ENCODE measurements at places on chromosomes 11 and 22.
A peak's percentile ranks its signal among the peaks of the same experiment; 100 is the strongest.

DNA sequence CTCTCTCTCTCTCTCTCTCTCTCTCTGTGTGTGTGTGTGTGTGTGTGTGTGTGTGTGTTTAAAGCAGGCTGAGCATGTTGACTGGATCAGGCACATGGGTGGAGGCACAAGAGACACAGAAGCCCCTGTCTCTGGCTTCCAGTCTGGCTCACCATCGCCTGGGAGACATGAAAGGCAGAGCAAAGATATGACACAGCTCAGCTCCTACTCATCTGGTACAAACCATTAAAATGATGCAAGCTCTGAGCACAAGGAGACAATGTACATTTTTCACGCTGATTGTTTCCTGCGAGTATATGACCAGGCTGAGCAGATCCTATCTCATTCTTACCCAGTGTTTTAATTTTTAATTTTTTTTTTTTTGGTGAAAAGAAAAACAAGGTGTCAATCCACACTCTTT is 9.5 kb downstream of the SLC6A5 start:
- no peak for DNase-seq

DNA sequence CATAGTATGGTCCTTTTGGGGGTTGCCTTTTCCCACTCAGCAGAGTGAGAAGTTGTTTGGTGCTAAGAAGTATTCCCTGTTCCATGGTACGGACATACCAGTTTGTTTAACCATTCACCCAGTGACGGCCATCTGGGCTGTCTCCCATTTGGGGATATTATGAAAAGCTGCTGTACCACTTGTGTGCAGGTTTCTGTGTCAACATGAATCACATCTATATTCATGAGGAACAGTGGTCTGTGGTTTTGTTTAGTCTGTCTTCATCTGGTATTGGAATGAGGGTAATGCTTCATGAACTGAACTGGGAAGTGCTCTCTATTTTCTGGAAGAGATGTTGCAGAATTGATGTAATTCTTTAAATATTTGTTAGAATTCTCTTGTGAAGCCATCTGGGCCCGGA is 89.5 kb downstream of the TRMU start:
- DNase-seq, result peak; percentile 3

DNA sequence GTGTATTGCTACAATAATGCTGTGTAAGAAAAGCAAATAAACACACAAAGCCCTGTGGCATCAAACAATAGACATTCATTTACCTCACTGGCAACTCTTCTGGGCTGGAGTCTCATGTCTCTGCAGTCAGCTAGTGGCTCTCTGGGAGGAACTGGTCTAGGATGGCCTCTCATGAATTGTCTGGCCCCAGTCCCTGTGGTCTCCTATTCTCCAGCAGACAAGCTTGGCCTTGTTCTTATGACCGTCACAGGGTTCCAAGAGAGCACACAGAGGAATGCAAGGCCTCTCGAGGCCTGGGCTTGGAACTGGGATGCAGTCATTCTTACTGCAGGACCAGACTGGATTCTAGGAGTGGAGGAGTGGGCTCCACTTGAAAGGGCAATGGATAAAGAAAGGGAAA is 141.2 kb upstream of the NTM start:
- no peak for DNase-seq

DNA sequence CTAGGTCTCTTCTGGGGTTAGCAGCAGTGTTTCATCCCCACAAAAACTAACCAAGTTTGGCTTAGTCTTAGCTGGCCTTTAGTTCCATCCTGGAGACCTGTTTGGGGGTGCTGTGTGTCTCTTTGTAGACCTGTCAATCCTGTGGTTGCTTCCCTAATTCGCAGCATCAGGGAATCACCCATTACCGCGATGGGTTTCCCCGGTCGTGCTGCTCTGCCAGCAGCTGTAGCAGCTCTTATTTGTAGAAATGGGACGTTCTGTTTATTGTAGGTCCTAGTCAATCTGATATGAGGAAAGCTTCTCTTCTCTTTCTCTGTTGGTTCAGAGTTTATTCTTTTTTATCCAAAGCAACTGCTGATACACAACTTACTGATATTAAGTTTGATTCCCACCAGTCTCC is 91.6 kb downstream of the CECR2 start:
- no peak for DNase-seq

- peak; percentile 68 for DNase-seq
These were observed 667 bp downstream of the CD81 start for GRCh38 chr11:2377511-2378443.

- DNase-seq, result no peak
These were observed 7.8 kb upstream of the AP1B1 start for GRCh38 chr22:29396126-29396525.

DNA sequence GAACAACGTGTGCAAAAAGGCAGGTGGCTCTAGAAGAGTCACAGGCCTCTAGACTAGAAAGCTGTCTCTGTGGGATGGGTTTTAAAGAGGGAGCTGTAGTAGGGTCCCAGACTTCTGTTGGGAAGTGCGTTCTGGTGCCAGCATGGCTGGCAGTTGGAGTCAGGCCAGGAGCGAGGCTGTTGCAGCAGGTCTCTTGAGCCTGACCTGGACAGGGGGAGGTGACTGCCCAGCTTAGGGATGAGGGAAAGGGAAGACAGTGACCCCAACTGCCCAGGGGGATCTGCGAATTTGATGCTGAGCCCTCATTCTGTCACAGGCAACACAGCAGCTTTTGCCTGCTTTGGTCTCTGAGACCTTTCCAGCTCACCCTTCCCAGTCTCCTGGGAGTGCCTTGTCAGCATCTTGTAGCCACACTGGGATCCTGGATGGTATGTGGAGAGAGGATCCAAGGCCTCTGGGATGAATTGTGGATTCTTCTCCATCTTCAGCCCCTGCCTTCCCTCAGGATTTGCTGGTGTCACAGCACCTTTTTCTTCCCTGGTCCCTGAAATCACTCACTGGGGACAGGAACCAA is 3.4 kb downstream of the TSKU start:
- no peak for DNase-seq

- DNase-seq, result peak; percentile 88
These were observed 4.6 kb downstream of the C11orf96 start for GRCh38 chr11:43947003-43947500.

- no peak for DNase-seq
These were observed 18.5 kb upstream of the QSER1 start for GRCh38 chr11:32874132-32874531.

DNA sequence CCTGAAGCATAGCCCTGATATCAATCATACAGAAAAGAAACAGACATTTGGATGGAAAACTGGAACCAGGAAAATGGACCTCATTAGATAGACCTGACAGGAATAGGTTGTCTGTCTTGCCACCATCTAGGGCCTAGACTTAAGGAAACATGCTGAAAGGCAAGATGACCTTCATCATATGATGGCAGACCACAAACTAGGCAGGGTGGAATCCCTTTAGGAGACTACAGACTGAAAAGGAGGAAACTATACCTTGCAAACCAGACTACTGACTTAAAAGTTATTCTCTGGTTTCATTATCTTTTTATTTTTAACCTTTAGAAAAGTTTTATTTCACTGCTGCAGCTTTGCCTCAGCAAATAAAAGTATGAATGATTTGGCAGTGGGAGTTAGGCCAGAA is 20.3 kb downstream of the SBF2 start:
- DNase-seq, result no peak

GRCh38 chr11:60912851-60913528 is 968 bp upstream of the TMEM109 start:
- no peak for DNase-seq

DNA sequence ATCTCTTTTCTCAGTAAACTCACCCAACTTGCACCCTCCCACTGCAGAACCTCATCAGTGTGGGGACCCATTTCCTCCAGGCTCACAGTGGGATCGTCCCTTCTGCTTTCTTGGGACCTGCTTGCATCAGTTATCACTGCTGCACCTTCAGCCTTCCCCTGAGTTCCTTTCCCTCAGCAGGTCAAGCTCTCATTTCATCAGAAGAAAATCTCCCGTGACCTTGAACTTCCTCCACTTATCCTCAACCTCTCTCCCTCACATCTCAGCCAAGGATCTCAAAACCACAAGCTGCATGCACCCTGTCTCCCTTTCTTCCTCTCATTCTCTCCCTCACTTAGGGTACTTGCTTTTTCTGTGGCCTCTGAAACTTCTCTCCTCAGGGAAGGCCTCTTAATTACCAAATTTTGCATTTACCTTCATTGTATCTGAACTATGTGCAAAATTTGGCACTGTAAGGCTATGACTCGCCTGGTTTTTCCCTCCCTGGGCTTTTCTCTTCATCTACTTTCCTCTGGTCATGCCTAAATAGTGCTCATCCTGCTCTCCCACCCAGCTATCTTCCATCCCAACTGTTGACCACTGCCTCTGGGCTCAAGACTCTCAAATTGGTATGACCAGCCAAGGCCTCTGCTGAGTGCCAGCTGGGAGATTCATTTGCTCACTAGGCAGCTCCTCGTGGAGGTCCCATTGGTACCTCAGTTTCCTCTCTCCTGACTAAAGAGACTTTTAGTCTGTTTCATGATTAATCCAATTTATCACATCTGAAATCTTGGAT is 2.7 kb upstream of the RCE1 start:
- peak; percentile 12 for DNase-seq

DNA sequence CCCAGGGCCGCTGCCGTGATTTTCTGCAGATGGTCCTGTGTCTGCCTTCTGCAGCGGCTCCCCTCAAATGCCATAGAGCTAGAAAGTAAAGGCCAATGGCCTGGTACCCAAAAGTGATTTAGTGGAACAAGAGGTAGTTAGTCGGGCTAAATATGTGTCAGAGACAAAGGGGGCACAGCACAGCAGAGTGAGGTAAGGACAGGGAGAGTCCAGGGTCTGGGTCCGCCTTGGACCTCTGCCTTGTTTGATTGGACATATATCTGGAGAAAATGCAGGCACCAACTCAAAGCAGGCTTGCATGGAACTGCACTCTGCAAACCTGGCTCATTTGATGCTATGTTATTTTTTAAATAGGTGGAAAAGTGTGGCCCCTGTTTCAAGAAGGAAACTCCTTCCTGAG is 249.6 kb upstream of the B3GAT1 start:
- DNase-seq, result no peak

GRCh38 chr11:9990221-9990973 is 303.6 kb downstream of the SBF2 start:
- DNase-seq, result peak; percentile 33

DNA sequence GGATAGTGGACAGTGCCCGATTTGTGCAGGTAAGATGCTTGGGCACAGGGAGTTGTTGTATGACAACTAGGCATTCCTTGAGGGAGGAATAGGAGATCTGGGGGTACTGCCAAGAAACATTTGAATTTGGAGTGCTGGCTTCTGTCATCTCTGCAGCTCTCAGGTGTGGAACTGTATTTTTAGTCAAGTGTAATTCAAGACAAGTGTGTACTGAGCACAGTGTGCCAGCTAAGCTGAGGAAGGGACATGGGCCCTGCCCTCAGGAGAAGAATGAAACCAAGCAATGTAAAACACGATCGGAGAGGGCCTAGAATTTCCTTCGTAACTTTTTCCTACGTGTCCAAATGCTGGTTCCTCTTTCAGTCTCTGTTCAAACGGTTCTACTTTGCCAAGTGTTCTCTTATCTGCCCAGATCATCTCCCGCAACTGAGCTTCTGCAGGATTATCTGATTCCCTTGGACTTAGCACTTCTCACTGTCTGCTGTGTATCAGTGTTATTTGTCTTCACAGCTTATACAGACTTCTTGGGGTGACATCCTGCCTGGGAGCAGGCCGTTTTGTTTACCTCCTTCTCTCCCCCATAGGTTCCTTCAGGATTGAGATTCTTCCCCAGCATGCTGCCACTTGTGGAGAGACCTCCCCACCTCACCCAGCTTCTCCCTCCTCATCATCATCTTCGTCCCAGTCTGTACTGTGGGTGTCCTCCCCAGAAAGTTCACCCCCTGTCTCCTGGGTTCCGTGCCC is 27.6 kb downstream of the ART5 start:
- DNase-seq, result no peak

DNA sequence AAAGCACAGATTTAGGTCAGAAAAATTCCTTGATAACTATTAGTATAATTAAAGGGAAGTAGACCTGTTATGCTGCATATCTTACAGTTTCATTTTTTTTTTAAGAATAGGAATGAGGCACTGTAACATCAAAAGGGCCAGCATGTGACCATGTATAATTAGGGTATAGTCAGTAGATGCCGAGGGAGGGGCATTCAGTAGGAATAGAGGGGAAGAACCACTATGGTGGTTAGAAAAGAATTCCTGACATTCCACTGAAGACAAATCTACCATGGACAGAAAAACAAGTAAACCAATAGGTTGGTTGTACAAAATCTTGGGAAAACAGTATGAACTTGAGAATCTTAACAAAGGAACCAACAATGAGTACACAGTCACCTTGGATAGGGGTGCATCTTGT is 78.4 kb upstream of the CCDC179 start:
- DNase-seq, result no peak

- no peak for DNase-seq
These were observed 22.5 kb downstream of the TMPRSS5 start for GRCh38 chr11:113683481-113684046.

- no peak for DNase-seq
These were observed 26.1 kb upstream of the ZNRF3 start for GRCh38 chr22:28857288-28857687.

DNA sequence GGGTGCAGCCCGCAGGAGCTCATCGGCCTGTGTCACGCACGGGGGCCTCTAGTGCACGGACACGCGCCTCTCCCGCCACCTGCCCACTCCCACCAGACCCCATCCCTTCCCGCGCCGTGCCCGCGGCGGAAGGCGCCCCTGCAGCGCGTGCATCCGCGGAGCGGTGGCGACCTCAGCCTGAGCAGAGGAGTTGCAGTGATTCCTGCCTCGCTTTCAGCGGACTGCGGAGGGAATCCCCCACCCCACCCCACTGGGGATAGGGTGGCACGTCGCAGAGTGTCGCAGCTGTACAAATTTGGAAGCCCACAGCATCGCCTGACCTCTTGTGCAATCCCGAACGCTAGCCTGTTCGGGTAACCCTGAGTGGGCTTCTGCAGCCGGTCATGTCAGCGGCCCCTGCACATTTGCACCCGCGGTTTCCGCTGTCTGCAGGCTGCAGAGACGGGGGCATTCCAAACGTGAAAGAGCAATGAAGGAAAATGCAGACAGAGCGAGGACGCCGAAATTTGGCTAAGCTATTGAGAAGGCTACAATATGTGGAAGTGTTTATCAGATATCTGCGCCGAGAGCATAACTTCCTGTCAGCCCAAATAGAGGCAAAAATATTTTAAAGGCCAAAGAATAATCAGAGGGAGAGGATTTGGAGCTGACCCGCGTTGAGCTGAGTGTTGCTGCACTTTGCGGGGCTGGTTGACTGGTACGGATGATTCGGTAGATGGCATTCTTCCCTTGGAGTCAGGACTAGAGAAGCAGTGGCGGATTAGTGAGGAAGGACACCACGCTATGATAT is 617 bp upstream of the ARHGAP20 start:
- peak; percentile 20 for DNase-seq

Data from mesenchymal stem cell (in vitro differentiated cells and primary cell).